Thoracic aorta (tissue), 2 donors: ENCODE measurements at places on chromosomes 4 and X.
A peak's percentile ranks its signal among the peaks of the same experiment; 100 is the strongest.

- H3K27ac ChIP-seq: no peak overlapping the region
- H3K4me1 ChIP-seq: peaks cover 16% of the 10 kb centered on the region
- peak overlapping the region; percentile 74 for H3K4me3 ChIP-seq
- H3K36me3 ChIP-seq: no peaks in the 10 kb centered on the region
Measured at GRCh38 chrX:40166582-40166981, 68.8 kb upstream of the BCOR start.

- H3K4me3 ChIP-seq: no peak overlapping the region
- no peak overlapping the region for H3K27ac ChIP-seq
- no peaks in the 10 kb centered on the region for H3K27me3 ChIP-seq
- no peaks in the 10 kb centered on the region for H3K36me3 ChIP-seq
Measured at GRCh38 chr4:133323670-133324069, 174.6 kb downstream of the PCDH10 start.

- no peak for DNase-seq
- H3K4me3 ChIP-seq: no peak overlapping the region
- no peaks in the 10 kb centered on the region for H3K36me3 ChIP-seq
Measured at GRCh38 chr4:165398570-165398969, 19.8 kb downstream of the CPE start.

GRCh38 chr4:165355900-165356300, 22.9 kb upstream of the CPE start:
- no peak overlapping the region for H3K27ac ChIP-seq
- H3K36me3 ChIP-seq: no peaks in the 10 kb centered on the region
- no peak for DNase-seq
- no peak overlapping the region for H3K4me3 ChIP-seq
- H3K4me1 ChIP-seq: no peaks in the 10 kb centered on the region

DNA sequence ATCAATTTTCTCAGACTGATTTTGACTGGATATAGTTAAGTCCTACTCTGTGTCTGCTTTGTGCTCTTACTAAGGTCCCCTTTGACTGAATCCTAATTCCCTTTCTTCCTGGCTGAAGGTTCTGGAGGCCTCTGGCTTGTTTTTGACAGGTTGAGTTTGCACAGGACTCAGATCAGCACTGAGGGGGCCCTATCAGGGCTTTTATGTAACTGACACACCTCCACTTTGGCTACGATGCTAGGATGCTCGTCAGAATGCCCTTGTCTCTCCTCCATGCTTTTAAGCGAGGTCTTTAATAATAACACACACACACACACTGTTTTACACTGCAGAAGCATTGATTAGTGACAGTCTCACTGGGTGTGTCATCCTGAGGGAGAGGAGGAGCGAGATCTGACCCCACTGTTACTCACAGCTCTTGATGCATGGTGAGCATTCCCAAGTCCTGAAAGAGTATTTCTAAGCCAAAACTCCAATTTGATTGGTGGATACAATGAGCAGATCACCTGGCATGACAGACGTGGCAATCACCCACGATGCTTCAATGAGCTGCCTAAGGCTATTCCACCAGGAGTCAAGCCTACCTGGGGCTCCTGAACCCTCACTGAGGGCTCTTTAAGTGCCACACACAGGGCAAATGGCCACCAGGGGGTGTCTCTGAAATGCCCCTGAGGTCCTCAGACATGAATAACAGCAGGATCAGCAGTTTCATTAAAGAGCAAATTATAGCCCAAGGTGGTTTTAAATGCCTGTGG, 130.4 kb upstream of the CPEB2 start:
- no peak for DNase-seq
- H3K36me3 ChIP-seq: no peaks in the 10 kb centered on the region
- no peak overlapping the region for H3K27ac ChIP-seq
- H3K4me1 ChIP-seq: no peaks in the 10 kb centered on the region
- H3K27me3 ChIP-seq: no peaks in the 10 kb centered on the region

- no peaks in the 10 kb centered on the region for H3K4me1 ChIP-seq
- no peaks in the 10 kb centered on the region for H3K27me3 ChIP-seq
- no peak overlapping the region for H3K4me3 ChIP-seq
- H3K36me3 ChIP-seq: no peaks in the 10 kb centered on the region
- H3K27ac ChIP-seq: no peak overlapping the region
- DNase-seq: no peak
Measured at GRCh38 chr4:86261636-86262035, 98.2 kb downstream of the MAPK10 start.

- no peak within 1 kb of the TSS for H3K4me3 ChIP-seq
- H3K27me3 ChIP-seq: no peaks in the 10 kb centered on the region
- DNase-seq: no peak
- no peaks in the 10 kb centered on the region for H3K36me3 ChIP-seq
- H3K4me1 ChIP-seq: peaks cover 16% of the 10 kb centered on the region
- H3K27ac ChIP-seq: no peak within 1 kb of the TSS
Measured at GRCh38 chrX:45200741-45201234, at the start of gene DIPK2B. DIPK2B (minus strand) TSS chrX:45200876; CDS start chrX:45200826, 50 bp downstream.

DNA sequence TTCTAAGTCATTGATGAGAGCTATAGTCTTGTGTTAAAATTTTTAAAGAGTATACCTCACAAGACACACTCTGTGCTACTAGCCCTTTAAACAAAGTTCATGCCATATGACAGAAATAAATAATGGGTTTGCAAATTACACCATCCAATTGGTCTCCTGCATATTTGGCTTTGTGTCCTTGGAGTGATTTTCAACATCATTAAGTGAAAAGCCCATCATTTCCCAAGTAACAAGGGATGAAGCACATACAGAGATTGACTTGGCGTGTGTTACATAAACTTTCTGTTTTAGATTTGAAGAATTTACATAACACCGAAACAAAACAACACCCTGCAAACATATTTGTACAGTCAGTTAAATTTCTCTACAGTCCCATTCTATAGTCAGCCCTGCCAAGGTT, 216.9 kb upstream of the NEIL3 start:
- no peaks in the 10 kb centered on the region for H3K36me3 ChIP-seq
- no peaks in the 10 kb centered on the region for H3K27me3 ChIP-seq
- no peaks in the 10 kb centered on the region for H3K4me1 ChIP-seq
- no peak overlapping the region for H3K27ac ChIP-seq
- no peak for DNase-seq
- no peak overlapping the region for H3K4me3 ChIP-seq

GRCh38 chrX:148938348-148938747, 437.9 kb downstream of the AFF2 start:
- no peak overlapping the region for H3K27ac ChIP-seq
- H3K4me3 ChIP-seq: no peak overlapping the region
- DNase-seq: no peak

DNA sequence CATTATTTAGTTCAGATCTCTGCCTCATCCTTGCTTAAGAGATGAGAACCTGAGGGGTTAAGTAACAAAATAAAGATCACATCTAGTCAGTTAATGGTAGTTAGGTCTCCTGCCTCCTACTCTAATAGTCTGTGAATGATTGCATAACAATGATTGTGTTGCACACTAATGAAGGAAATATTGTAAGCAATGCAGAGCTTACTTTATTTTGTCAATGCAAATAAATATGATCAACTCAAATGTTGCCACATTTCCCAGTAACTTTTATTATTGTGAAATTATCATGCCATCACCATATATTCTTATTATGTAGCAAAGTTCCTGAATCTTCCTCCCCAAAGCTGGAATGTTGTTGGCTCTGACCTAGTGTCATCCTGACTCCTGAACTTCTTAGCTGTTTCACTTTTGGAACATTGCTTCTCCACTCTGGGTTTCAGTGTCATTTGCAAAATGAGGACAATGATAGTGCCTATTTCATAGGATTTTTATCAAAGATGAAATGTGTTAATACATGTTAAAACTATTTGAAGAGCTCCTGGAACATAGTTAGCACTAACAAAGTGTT, 17.0 kb upstream of the GABRA4 start:
- H3K27ac ChIP-seq: no peak overlapping the region
- no peaks in the 10 kb centered on the region for H3K4me1 ChIP-seq

- H3K27ac ChIP-seq: no peak overlapping the region
- H3K4me3 ChIP-seq: no peak overlapping the region
- H3K36me3 ChIP-seq: no peaks in the 10 kb centered on the region
- H3K27me3 ChIP-seq: no peaks in the 10 kb centered on the region
- no peaks in the 10 kb centered on the region for H3K4me1 ChIP-seq
- DNase-seq: no peak
Measured at GRCh38 chrX:122421434-122422121, 762.5 kb upstream of the GRIA3 start.

- H3K4me3 ChIP-seq: no peak overlapping the region
- no peaks in the 10 kb centered on the region for H3K4me1 ChIP-seq
- H3K36me3 ChIP-seq: no peaks in the 10 kb centered on the region
Measured at GRCh38 chr4:132396636-132397035, 752.5 kb upstream of the PCDH10 start.

DNA sequence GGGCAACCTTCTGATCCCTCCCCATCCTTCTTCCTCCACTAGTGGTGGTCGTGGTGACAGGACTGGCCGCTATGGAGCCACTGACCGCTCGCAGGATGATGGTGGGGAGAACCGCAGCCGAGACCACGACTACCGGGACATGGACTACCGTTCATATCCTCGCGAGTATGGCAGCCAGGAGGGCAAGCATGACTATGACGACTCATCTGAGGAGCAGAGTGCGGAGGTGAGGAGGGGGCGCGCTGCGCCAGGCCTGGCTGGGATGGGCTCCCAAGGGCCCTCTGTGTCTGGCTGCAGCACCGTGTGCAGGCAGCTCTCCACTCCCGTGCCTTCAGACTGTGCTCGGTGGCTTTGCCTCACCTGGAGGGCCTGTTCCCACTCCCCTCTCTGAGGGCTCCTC, 24.3 kb downstream of the RBM10 start:
- no peak overlapping the region for H3K4me3 ChIP-seq
- no peak for DNase-seq
- no peaks in the 10 kb centered on the region for H3K4me1 ChIP-seq
- H3K27ac ChIP-seq: no peak overlapping the region
- no peaks in the 10 kb centered on the region for H3K27me3 ChIP-seq

GRCh38 chrX:82945332-82945731, 562.8 kb upstream of the POU3F4 start:
- DNase-seq: no peak
- H3K4me3 ChIP-seq: no peak overlapping the region

DNA sequence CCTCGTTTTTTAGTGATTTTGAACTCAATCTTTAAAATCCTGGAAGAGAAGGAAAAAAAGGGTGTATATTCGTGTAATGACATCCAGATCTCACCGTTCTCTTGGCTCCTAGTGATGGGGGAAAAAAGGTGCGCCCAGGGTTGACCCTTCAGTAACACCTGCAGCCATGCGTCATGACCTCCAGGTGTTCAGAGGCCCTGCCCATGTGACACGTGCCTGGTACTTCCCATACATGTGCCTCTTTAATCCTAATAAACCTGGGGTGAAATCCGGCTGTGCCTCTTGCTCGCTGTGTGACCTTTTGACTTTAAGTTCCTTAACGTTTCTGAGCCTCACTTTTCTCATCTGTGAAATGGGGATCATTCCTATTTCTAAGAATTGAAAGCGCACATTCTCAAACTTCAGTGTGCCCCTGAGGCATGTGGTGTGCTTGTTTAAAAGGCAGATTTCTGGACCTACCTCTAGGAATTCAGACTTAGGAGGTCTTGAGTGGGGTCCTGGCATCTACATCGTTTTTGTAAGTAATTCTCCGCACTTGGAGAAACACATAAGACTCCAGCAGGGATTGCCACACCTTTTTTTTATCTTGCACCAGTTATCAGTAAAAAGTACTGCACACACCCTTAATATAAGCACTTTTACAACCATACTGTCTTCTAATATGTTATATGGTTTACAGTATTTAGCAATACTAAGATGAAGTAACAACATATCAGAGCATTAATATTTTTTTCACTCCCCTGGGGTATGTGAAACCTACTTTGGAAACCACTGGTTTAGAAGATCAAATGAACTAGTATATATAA, 90.1 kb downstream of the RELL1 start:
- no peaks in the 10 kb centered on the region for H3K27me3 ChIP-seq
- no peaks in the 10 kb centered on the region for H3K36me3 ChIP-seq
- H3K27ac ChIP-seq: no peak overlapping the region
- no peaks in the 10 kb centered on the region for H3K4me1 ChIP-seq
- no peak overlapping the region for H3K4me3 ChIP-seq

- H3K4me1 ChIP-seq: peaks cover 4% of the 10 kb centered on the region
- no peak for DNase-seq
- H3K4me3 ChIP-seq: no peak overlapping the region
- H3K36me3 ChIP-seq: no peaks in the 10 kb centered on the region
Measured at GRCh38 chr4:173121076-173121561, 47.5 kb upstream of the GALNT7 start.

DNA sequence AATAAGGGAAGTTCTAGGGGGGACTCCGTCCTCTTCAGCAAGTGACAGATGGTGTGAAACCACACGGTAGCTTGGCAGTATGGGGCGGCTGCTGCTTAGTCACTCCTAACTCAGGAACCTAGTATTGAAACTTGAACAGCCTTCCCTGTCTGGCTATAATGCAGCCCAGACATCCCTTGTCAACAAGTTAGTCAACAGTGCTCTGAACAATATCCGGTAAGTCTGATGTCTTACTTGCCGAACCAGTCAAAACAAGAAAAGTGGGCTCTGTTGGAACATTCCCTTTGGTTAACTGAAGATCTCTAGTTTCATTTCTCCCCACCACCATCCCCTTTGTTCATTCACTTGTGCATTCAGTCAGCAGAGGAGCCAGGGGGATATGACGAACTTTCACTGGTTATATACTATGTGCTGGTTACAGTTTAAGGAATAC, 18.7 kb upstream of the CXCL13 start:
- no peaks in the 10 kb centered on the region for H3K4me1 ChIP-seq
- no peak overlapping the region for H3K4me3 ChIP-seq
- no peak overlapping the region for H3K27ac ChIP-seq
- DNase-seq: no peak
- no peaks in the 10 kb centered on the region for H3K36me3 ChIP-seq

- H3K36me3 ChIP-seq: no peaks in the 10 kb centered on the region
- no peak overlapping the region for H3K4me3 ChIP-seq
- peaks cover 18% of the 10 kb centered on the region for H3K4me1 ChIP-seq
- no peak for DNase-seq
- peak overlapping the region; percentile 49 for H3K27ac ChIP-seq
- no peaks in the 10 kb centered on the region for H3K27me3 ChIP-seq
Measured at GRCh38 chrX:154040863-154041262, 21.2 kb upstream of the IRAK1 start.

- H3K27ac ChIP-seq: peak overlapping the region; percentile 100
- no peaks in the 10 kb centered on the region for H3K27me3 ChIP-seq
- H3K4me3 ChIP-seq: peak overlapping the region; percentile 99
- peaks cover 20% of the 10 kb centered on the region for H3K4me1 ChIP-seq
- H3K36me3 ChIP-seq: no peaks in the 10 kb centered on the region
Measured at GRCh38 chr4:55398461-55398860, 2.7 kb downstream of the TMEM165 start.

- no peaks in the 10 kb centered on the region for H3K4me1 ChIP-seq
- no peaks in the 10 kb centered on the region for H3K36me3 ChIP-seq
- no peak overlapping the region for H3K27ac ChIP-seq
- no peak overlapping the region for H3K4me3 ChIP-seq
Measured at GRCh38 chr4:140256335-140256734, 102.4 kb upstream of the MAML3 start.

GRCh38 chr4:126859314-126859713, 773.4 kb upstream of the INTU start:
- H3K27me3 ChIP-seq: no peaks in the 10 kb centered on the region
- H3K27ac ChIP-seq: no peak overlapping the region
- no peaks in the 10 kb centered on the region for H3K36me3 ChIP-seq
- no peak for DNase-seq
